ENCODE measurements at places on chromosomes 4 and X. TPM values are rescaled to one million over a fixed set of nuclear protein-coding genes. Genes with fewer than 3 reads are reported as not detected.

DNA sequence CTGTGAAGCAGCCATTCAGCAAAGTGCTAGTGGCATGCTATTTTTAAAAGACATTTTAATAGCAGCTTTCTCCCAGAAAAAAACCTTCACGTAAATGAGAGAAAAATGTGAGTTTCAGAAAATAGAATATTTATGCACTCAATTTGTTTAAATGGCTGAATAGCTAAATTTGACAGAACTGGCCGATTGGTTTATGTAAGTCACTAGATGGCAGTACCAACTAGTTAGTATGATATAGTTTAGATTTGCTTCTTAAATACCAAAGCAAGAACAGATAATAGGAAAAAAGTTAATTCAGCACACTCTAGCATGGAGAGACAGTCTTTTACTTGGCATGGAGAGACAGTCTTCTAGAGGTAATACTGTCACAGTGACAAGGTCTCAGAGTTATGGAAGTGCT is 250.1 kb downstream of the SNCA start:
- DNase-seq: no peak

DNA sequence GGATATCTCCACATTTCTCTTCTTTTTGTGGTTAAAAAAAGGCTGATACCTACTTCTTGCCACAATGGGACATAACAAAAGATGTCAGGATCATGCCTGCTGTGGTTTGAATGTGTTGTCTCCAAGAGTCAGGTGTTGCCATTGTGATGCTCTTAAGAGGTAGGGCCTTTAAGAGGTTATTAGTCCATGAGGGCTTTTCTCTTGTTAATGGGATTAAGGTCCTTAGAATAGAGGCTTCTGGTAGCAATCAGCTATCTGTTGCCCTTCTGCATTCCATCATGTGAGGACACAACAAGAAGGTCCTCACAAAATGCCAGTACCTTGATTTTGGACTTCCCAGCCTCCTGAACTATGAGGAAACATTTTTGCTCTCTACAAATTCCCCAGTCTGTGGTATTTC is 191.4 kb downstream of the GBA3 start:
- DNase-seq: no peak

DNA sequence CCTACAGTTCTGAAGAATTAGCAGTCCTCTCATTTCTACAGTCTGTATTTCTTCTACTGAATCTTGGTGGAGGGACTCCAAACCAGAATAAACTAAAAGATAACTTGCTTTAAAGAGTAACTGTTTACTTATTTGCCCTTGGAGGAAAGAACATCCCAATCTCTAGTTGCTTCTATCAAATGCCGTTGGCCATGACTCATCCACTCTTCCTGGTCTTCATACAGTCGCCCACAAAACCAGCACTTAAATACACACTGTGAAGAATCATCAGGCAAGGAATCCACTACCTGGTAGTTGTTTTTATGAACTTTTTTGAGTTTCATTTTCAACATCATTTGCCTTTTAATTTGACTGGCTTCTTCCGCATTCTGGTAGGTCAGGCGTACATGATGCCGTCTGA is 14.2 kb downstream of the ZNF518B start:
- no peak for DNase-seq

- DNase-seq: no peak
Observed at GRCh38 chr4:28508636-28509035, 1648.0 kb downstream of the STIM2 start.

Gene SPANXN3
- total RNA-seq: not detected

Gene SOWAHB
- 23.7 TPM for total RNA-seq

Gene BMX
- 3.1 TPM for total RNA-seq

Gene MGAT4D
- not detected for total RNA-seq
